ENCODE measurements at places on chromosomes 3 and 15. TPM values are rescaled to one million over a fixed set of nuclear protein-coding genes. Genes with fewer than 3 reads are reported as not detected.

Gene TM6SF1
- 1.9 TPM for total RNA-seq

Gene SLC28A1
- not detected for total RNA-seq

- DNase-seq = no peak
Observed at GRCh38 chr3:4506559-4507023, 13.4 kb downstream of the ITPR1 start.

DNA sequence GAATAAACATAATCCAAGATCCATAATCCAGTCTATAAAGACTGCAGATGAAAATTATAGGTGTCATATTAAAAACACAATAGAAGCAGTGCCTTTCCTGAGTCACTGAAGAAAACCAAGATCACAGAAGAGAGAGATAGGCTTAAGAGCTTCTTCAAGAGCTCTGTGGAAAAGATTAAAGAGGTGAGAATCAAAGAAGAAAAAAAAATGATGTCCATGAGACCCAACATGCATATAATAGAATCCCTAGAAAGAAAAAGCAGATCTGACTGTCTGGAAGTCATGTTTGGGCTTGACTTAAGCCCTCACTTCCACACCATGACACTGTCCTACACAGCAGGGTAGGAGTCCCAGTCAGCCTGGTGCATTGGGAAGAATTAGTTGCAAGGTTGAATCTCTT, 205.6 kb upstream of the PROK2 start:
- no peak for DNase-seq

- DNase-seq = no peak
Observed at GRCh38 chr15:75884041-75884440, 19.6 kb upstream of the FBXO22 start.

DNA sequence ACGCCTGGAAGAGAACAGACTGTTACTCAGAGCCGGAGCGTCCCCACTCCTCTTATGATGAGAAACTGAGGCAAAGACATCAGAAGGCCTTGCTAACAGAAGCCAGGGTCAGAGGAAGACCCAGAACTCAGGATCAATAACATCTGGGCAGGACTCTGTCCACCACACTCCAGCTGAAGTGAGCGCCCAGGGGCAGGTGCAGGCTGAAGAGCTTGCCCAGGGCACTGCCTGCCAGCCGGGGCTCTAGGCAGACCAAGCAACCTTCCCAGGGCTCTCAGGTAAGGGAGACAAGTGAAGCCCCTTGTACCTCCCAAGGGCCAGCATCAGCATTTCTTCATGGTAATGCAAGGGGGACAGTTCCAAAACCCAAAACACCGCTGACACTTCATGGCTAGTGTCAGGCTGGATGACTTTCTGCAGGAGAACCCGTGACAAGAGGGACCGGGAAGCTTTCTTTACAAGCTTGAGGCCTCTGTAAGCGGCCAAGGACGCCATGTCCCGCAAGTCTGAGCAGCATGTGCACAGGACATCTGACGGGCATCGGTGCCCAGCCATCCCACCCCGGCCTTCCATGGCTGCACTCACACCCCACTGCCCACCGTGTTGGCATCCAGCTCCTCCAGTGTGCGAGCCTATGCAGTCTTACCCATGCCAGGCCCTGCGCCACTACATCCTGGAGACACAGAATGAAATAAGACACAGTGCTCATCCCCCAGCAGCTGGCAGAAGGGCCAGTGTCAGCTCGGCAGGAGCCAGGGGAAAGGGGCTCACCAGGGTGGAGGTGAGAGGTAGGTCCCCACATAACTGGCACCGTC, 14.1 kb downstream of the XXYLT1 start:
- DNase-seq = peak; percentile 32

DNA sequence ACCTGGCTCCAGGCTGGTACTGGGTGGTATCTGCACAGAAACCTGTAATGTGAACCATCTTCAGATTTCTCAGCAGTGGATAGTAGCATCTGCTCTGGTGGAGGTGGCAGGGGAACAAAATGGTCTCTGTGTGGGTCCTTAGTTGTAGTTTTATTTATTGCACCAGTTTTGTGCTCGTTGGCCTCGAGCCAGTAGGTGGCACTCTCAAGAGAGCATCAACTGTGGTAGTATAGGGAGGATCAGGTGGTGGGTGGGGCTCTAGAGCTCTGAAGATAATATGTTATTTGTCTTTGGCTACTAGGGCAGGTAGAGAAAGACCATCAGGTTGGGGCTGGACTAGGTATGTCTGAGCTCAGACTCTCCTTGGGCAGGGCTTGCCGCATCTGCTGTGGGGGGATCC, 254.0 kb upstream of the GPR149 start:
- peak; percentile 85 for DNase-seq

DNA sequence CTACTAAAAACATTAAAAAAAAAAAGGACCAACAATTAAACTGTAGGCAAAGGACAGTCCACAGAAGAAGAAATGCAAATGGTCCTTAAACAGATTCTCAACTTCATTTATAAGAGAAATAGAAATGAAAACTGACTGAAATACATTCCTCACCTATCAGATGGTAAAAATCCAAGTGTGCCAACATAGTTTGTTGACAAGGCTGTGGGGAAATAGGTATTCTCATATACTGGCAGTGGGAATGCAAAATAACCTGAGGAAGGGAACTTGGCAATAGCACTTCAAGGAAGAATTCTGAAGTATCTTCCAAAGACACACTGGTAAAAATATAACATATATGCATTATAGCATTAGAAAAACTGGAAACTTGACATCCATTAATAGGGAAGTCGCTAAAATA, 53.8 kb downstream of the SLC24A1 start:
- no peak for DNase-seq

DNA sequence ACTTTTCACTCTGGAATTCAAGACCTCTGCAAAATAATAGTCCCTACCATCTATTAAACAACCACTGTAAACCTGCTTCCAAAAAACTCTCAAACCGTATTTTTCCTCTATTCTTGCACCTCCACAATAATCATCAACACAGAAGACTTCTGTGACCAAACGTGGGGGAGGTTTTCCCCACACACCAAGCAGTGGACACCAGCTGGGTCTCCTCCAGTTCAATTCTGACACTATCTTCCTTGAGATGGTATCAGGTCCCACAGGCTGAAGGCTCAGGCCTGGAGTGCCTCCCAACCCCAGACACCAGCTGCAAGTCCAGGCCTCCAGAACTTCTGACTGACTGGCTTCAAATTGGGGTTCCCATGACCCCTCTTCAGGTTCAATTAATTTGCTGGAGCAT, 89.6 kb upstream of the RAP2B start:
- DNase-seq = no peak

- no peak for DNase-seq
Observed at GRCh38 chr3:114450008-114450596, 156.3 kb downstream of the TIGIT start.

All from endodermal cell (in vitro differentiated cells).